Pancreas (tissue), 10 donors: ENCODE measurements at places on chromosomes 4 and X. TPM values are rescaled to one million over a fixed set of nuclear protein-coding genes. Genes with fewer than 3 reads are reported as not detected.

- no peak for DNase-seq
These were observed 208.8 kb downstream of the GRIA3 start for GRCh38 chrX:123392921-123393320.

GRCh38 chrX:482702-483203, 96.0 kb upstream of the PPP2R3B start:
- DNase-seq = no peak

- DNase-seq = no peak
These were observed 32.7 kb upstream of the LIMCH1 start for GRCh38 chr4:41505161-41505661.

DNA sequence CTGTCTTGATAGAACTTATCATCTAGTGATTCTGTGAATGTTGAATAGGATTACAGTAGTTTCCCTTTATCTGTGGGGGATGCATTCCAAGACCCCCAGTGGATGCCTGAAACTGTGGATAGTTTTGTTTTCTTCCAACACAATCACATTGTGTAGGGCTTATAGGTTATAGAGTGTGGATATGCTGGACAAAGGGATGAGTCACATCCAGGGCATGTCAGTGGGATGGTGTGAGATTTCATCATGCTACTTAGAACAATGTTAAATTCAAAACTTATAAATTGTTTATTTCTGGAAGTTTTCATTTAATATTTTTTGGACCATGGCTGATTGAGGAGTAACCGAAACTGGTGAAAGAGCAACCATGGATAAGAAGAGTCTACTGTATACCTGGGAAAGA, 432.3 kb upstream of the ATOH1 start:
- no peak for DNase-seq

GRCh38 chr4:164304101-164304639, 449.8 kb upstream of the SMIM31 start:
- DNase-seq = no peak

GRCh38 chrX:65601126-65601525, 66.3 kb upstream of the MSN start:
- DNase-seq = no peak

DNA sequence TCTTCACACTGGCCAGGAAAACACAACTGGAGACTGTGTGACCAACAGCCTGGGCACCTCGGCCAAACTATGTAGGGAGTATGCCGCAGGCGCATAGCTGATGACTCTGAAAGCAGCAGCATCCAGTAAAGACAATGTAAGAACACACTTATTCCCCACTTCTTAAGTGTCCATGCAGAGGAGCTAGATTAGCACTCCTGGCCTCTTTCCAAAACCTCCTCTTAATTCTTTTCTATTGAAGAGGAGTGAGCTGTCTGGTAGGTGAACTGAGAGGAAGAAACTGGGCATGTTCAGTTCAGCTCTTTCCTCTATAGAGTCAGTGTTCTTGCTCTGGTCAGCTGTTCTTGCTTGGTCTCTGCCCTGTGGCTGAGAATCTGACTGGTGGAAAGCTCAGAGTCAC, 21.1 kb downstream of the NMU start:
- no peak for DNase-seq

DNA sequence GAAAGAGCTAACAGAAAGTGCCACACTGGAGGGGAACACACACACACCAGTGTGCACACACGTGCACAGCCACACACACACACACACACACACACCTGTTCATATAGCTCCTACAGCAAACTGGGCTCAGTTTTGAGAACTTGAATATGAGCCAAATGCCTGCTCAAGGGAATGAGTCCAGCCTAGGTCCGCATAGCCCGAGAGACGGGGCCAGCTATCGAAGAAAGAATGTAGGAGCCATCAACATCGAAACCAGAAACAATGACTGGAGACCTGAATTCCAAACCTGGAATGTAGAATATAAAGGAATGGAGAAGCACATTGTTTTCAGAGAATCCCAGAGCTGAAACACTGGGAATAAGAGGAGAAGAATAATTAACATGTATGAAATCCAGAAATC, 37.6 kb upstream of the ERVMER34-1 start:
- DNase-seq = no peak

DNA sequence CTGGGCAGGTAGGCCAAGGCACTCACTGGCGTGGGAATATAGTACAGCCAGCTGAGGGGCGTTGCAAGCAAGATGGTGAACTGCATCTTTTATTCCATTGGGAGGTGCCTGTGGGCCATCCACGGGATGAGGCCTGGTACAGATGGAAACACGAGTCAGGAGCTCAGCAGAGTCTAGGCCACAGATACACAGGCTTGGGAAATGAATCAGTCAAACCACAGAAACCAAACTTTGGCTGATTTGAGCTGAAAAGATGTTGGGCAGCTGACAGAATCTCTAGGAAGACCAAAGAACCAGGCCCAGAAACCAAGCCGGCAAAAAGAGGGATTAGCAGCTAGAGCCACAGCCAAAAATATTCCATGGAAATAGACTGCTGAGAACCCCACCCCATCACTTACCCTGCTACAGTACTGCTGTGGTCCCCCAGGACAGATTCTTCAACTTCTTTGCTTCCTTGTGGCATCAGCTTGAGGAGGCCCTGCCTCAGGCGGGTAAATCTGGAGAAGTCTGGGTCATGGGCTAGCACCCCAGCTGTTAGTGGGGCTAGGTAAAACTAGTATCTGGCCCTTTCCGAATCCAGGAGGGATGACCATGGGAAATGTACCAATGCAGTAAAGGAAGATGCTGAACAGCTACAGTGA, 75.4 kb downstream of the TMEM131L start:
- DNase-seq = no peak

DNA sequence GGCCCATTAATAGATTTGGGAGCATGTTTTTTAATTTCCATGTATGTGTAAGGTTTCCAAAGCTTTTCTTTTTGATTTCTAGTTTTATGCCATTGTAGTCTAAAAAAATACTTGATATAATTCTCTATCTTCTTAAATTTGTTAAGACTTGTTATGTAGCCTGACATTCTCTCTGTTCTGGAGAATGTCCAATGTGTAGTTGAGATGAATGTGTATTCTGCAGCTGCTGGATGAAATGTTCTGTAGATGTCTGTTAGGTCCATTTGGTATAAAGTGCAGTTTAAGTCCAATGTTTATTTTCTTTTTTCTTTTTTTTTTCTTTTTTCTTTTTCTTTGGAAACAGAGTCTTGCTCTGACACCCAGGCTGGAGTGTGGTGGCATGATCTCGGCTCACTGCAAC, 378.5 kb upstream of the MAD2L1 start:
- no peak for DNase-seq

GRCh38 chr4:75708218-75708691, 16.1 kb upstream of the USO1 start:
- no peak for DNase-seq

GRCh38 chrX:65846974-65847373, 179.5 kb downstream of the MSN start:
- no peak for DNase-seq

- DNase-seq = no peak
These were observed 957 bp downstream of the TIMM17B start for GRCh38 chrX:48896611-48897011.

- no peak for DNase-seq
These were observed 448.3 kb upstream of the ZFP42 start for GRCh38 chr4:187547316-187547715.

DNA sequence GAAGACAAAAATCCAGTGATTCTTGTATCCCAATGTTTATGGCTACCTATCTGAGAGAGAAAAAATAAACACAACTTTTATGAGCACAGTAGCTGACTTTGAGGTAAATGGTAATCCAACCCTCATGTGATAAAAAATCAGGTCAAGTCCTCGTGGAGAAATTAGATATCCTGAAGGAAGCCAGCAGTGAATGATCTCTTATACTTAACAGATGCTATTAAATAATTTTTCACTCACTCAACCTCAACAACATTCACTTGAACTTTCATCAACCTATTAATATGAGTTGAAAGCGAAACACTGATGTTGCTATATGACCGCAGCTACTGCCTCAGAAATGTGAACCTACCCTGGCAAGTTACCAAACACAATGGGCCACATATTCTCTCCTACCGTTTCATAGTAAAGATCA, 105.4 kb downstream of the GPC3 start:
- no peak for DNase-seq

DNA sequence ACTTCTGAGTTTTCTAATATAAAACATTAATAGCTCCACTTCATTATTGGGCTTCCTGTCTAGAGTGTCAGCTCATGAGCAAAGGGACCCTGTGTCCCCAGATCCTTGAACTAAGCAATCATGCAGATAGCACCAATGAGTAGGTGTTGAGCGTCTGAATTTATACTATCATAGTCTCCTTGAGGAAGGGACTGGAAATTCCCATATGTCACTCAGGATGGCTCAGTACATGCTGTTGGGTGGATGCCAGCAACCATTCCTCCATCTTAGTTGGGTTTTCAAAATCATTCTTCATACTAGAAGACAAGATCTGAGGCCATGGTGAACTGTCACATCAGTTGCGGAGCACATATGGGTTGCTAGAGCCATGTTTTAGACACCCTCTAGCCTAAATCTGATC, 27.7 kb downstream of the CD99 start:
- DNase-seq = no peak

GRCh38 chr4:185318679-185319078, 77.0 kb downstream of the LRP2BP start:
- no peak for DNase-seq

GRCh38 chr4:10715696-10716095, 31.1 kb upstream of the CLNK start:
- DNase-seq = no peak

DNA sequence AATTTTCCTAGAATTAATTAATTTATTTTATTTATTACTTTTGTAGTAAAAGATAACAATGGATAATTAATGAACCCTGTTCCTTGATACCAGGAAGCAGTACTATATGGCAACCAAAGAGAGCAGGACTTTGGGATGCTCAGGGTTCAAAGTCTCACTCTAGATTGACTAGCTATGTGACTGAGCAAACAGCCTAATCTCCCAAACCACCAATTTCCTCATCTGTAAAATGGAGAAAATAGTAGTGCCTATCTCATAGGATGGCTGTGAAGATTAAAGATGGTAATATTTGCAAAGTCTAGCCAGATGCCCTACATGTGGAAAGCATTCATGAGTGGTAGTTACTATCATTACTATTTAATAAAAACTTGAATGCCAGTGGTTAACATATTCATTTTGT, 97.6 kb downstream of the PRDM5 start:
- no peak for DNase-seq

The GPRASP3 gene
- 2.4 TPM for total RNA-seq

The ASMT gene
- total RNA-seq = not detected

The GAGE2A gene
- 0.82 TPM for total RNA-seq

The PKD2 gene
- 11.5 TPM for total RNA-seq

The GAGE12J gene
- not detected for total RNA-seq
